ENCODE measurements at places on chromosomes 6 and 20.

GRCh38 chr6:21856456-21856825 lies 262.9 kb downstream of the SOX4 start:
- DNase-seq, result no peak

DNA sequence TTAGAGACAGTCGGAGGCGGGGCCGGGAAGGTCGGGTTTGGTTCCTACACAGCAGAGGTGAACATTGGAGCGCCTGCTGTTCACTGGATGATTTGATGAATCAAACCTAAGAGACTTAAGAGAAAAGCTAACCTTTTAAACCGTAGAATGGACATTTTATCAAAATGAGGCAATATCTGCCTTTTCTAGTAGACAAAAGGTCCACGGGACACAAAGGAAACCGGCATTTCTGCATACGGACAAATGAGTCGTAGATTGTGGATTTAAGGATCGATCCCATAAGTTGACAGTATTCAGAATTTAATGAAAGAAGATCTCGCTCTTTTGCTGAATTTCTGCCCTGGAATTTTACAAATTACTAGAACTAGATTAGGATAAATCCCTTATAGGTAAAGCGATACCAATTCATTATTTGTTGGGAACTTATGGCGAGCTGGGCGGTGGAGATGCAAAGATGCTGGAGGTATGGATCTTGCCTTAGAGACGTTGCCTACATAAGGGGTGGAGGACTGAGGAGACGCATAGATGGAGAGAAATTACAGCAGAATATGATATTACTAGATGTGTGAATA lies 400 bp downstream of the PAK1IP1 start:
- DNase-seq, result no peak

- no peak for DNase-seq
These were observed 211.2 kb downstream of the C6orf118 start for GRCh38 chr6:165098165-165098564.

GRCh38 chr6:144888621-144889020 lies 603.5 kb downstream of the UTRN start:
- no peak for DNase-seq

- no peak for DNase-seq
These were observed 107.8 kb upstream of the CD93 start for GRCh38 chr20:23193801-23194384.

DNA sequence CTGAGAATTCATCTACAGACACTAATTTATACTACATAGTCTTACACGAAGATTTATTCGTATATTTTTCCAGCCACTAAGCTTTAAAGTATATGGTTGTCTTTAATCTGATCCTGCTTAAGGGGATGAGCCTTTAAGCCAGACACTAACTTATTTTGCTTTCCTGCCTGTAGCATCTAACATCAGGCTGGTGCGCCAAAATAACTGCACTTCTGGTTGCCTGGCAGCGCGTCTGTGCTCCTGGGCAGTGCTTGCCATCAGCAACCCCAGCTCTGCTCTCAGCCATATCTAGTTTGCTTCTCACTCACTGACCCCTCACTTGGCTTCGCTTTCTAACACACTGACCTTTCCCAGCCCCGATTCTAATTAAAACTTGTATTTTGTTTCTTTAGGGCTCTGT lies 21.8 kb downstream of the HMGCLL1 start:
- no peak for DNase-seq

- no peak for DNase-seq
These were observed 5.6 kb upstream of the APMAP start for GRCh38 chr20:24998121-24998520.

DNA sequence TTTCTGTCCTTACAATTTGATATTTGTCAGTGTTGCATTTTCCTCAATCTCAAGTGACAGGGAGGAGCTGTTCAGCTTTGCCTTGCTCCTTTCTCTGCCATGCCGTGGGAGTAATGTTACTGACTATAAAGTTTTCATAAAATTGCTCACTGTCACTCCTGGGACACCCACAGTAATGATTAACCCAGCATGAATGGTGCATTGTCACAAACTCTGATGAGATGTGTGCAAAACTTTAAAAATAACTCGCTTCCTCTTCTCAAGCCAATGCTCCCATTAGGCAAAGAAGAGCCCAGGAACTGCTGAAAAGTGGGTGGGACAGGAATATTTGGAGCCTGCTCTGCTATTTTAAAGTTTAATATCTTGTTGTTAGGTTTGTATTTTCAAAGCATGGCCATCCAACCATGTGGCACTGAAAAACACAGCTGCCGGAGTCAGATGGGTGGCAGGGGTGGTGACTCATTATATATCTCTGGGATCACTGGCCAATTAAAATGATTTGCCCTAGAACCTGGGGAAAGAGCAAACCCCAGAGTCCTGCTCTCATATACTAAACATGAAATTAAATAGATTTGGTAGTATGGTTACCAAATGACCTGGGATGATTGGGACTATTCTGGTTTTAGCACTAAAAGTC lies 260.1 kb downstream of the BTBD3 start:
- DNase-seq, result no peak

GRCh38 chr20:21099751-21100577 lies 6.2 kb downstream of the LINC00237 start:
- no peak for DNase-seq

DNA sequence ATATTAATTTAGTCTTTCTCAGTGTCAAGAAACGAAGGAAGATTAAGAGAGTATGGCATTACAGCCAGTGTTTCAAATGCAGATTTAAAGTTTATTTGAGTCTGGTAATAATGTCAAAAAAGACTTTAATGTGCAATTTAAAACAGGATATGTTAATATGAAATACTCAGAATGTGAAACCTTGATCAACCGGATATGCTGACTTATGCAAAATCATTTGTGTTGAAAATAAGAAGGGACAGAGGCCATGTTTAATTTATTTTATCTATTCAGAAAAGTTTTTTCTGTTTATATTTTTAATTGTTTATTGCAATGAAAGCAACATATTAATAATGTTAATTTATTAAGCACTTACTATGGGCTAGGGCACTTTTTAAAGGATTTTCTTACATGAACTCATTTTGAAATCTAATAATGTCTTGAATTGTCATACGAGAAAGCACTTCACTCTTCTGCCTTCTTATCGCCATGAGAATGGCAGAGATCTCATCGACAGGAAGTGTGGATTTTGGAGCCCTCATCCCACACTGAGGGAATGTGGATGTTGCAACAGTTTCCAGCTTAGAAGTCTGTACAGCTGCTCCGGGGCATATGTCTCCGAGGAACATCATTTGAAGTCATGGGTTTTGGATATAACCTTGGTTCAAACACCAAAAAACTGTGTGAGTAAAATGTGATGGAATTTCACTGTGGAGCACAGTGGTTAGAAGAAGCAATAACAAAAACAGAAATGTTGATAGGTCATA lies 1410.4 kb downstream of the EPHA7 start:
- DNase-seq, result no peak

GRCh38 chr20:39298121-39298520 lies 336.0 kb downstream of the DHX35 start:
- DNase-seq, result no peak

GRCh38 chr6:100988391-100988984 lies 107.4 kb upstream of the ASCC3 start:
- DNase-seq, result no peak

GRCh38 chr20:25120457-25120856 lies 38.5 kb upstream of the VSX1 start:
- DNase-seq, result no peak

GRCh38 chr6:620950-621349 lies 36.0 kb downstream of the HUS1B start:
- no peak for DNase-seq

GRCh38 chr6:72849346-72849745 lies 227.5 kb downstream of the KCNQ5 start:
- DNase-seq, result no peak

- DNase-seq, result no peak
These were observed 408.4 kb downstream of the PLCB1 start for GRCh38 chr20:8540466-8540865.

- no peak for DNase-seq
These were observed 10.5 kb downstream of the ZC3H12D start for GRCh38 chr6:149474108-149474935.

GRCh38 chr6:393391-394221 lies 2.1 kb downstream of the IRF4 start:
- DNase-seq, result no peak

DNA sequence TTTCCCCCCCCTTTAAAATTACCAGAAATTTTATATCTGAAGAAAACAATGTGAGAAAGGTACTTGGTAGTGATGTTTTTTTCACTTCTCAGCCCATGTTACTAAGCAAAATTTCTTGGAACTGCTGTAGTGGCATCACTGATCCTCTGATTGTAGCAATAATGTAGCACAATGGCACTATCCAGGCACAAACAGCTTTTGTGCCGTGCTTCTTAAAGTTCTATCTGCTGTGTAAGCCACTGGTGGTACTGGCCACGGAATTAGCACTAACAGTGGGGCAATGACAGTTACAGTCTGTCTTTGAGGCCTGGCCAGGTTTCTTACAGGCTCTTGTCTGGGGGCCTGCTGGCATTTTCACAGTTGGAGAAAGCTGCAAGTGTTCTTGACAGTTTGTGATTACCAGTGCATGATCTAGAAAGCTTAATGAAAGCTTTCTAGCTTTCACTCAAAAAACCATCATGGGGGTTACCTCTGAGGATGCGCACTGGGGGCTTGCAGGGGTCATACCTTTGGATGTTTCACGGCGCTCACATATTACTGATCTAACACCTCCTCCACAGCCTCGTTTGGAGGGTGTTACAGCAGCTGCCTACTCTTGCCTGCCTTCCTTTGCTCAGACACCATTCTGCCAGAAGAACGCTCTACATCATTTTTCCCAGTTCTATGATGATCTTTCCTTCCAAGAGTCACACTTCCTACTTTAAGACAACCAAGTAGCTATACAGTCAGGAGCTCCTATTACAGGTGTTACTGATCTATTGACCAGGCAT lies 58.4 kb upstream of the ARMH2 start:
- DNase-seq, result no peak

Measured in GM12892 (cell line).